ENCODE measurements at places on chromosomes 4 and X. TPM values are rescaled to one million over a fixed set of nuclear protein-coding genes. Genes with fewer than 3 reads are reported as not detected.

DNA sequence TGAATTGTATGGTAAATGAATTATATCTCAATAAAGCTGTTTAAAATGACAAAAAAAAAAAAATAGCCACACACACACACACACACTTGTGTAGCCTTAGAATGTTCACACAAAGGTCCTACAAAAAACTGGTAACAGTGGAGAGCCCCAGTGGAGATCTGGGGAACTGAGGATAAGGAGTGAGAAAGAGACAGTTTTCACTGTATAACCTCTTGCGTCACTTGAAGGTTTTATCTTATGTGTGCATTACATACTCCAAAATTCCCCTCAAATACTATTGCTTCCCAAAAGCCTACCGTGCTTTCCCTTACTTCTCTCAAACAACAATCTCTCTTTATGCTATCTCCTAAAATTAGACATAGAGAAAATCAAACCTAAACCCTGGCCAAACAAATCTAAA is 67.8 kb downstream of the SMC1A start:
- DNase-seq: no peak

DNA sequence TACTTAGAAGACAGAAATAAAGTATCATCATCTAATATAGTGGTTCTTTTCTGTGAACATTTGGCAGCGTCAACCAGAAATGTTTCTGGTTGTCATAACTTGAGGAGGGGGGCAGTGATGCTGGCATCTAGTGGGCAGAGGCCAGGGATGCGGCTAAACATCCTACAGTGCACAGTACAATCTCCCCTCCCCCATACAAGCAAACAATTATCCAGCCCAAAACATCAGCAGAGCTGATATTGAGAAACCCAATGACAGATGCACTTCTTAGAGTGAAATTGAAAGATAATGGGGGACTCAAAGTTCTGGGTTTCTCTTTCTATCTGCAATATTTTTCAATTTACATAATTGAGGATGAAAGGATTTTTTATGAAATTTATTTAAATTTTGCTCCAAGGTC is 1.9 kb upstream of the EIF1AX start:
- no peak for DNase-seq

DNA sequence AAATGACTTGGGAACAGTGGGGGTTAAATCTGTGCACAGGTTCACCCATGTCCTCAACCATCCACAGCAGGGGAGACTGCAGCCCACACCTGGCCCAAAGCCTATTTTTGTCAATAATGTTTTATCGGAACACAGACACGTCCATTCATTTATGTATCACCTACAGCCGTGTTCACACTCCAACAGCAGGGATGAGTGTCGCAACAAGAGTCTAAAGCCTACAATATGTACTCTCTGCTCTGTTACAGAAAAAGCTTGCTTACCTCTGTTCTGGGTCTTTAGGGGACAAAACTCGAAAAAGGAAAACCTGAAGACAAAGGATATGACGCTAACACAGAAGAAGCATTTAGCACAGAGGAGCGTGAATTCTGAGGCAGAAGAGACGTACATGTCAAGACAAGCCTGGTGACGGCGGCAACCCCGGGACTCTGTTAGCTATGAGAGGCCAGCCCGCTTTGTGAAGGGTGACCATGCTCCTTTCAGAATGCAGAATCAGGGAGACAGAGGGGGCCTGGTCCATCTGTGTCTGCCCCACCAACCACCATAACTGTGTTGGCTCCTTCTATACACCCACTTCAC is 45.5 kb downstream of the AFAP1 start:
- no peak for DNase-seq

DNA sequence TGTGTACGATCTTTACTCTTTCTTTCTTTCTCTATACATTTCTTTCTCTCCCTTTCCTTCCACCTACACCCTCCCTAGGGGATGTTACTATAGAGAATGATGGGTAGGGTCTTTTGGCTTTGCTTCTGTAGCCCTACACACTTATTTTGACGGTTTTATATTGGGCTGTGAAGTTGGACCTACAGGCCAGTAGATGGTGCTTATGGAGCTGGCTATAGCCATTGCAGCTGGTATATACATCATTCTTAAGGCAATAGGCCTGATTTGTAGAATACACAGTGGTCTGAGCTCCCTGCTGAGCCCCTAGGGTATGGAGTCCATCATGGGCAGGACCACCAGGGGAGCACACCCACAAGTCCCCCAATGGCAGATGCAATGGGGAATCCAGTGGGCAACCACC is 1869.7 kb downstream of the STIM2 start:
- DNase-seq: no peak

Gene ARHGAP6
- total RNA-seq: 1.9 TPM

Gene PHOX2B
- not detected for total RNA-seq

Data from natural killer cell (primary cell).